ENCODE measurements at places on chromosomes 6 and 20.

- no peak for DNase-seq
These were observed 31.8 kb downstream of the SLX4IP start for GRCh38 chr20:10466855-10467254.

DNA sequence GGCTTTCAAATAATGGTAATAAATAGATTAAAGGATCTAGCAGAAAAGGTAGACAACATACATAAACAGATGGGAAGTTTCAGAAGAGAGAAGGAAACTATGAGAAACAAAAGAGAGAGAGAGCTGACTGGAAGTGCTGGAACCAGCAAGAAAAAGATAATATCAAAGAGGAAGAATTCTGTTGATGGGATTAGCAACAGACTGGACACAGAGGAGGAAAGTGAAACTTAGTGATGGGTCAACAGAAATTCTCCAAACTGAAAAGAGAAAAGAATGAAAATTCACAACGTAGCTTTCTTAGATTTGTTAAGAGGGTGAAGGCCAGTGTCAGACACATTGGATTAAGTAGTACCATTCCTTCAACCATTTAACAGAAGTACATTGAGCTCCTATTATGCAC, 48.3 kb upstream of the SIRPA start:
- DNase-seq, result no peak

GRCh38 chr6:81787313-81788068, 35.0 kb upstream of the TENT5A start:
- no peak for DNase-seq

DNA sequence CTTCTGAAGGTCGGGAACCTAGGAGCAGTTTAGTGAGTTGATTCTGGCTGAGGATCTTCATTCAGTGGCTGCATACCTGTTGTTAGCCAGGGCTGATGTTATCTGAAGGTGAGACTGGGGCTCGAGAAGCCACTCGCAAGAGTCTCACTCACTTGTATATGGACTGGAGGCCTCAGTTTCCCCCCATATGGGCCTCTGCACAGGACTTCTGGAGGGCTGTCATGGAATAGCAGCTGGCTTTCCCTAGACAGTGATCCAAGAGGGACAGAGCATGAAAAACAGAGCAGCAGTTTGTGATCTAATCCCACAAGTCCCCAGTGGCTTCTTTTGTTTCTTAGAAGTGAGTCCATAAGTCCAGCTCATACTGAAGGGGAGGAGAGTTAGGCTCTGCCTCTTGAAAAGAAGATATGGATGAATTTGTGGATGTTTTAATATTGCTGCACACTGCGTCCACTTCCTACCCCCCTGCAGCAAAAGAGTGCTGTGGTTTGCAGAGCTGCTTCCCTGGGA, 623.4 kb downstream of the CDH26 start:
- DNase-seq, result no peak

- no peak for DNase-seq
These were observed 292.8 kb downstream of the CDC5L start for GRCh38 chr6:44680202-44680720.

GRCh38 chr6:4848382-4849068, 72.3 kb downstream of the CDYL start:
- DNase-seq, result no peak

- no peak for DNase-seq
These were observed 225.6 kb upstream of the MMS22L start for GRCh38 chr6:97508646-97509045.

GRCh38 chr6:33166811-33167210, 25.5 kb downstream of the COL11A2 start:
- no peak for DNase-seq

DNA sequence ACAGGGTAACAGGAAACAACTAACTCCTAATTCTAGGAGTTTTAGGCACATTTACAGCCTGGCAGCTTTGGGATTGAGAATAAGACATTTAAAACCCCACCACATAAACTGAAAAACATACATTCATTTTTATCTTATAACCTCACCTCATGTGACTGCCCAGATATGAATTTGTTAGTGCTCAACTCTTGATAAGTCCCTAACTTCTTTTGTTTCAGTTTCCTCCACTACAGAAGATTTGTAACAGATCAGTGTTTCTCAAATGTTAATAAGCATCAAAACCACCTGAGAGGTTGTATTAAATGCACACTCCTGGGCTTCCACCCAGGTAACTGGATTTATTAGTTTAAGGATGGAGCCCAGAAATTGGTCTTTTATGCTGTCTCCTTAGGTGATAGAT, 190.1 kb upstream of the ARID1B start:
- no peak for DNase-seq

DNA sequence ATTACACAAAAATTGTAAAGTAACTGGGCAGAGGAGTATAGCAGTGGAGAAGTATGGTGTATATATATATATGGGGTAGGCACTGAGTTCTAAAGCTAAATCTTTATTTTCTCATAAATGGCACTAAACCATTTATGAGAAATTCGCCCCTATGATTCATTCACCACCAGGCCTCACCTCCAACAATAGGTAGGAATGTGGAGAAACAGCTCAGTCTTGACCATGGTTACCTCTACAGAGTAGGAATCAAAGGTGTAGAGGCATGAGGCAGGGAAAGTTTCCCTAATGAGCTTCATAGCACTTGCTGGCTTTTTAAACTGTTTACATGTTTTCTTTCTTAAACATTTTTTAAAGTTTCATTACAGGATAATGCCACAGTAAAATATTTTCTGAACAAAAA, 36.9 kb upstream of the SUMO4 start:
- DNase-seq, result no peak

- no peak for DNase-seq
These were observed 17.8 kb downstream of the TMEM30A start for GRCh38 chr6:75266716-75267291.

DNA sequence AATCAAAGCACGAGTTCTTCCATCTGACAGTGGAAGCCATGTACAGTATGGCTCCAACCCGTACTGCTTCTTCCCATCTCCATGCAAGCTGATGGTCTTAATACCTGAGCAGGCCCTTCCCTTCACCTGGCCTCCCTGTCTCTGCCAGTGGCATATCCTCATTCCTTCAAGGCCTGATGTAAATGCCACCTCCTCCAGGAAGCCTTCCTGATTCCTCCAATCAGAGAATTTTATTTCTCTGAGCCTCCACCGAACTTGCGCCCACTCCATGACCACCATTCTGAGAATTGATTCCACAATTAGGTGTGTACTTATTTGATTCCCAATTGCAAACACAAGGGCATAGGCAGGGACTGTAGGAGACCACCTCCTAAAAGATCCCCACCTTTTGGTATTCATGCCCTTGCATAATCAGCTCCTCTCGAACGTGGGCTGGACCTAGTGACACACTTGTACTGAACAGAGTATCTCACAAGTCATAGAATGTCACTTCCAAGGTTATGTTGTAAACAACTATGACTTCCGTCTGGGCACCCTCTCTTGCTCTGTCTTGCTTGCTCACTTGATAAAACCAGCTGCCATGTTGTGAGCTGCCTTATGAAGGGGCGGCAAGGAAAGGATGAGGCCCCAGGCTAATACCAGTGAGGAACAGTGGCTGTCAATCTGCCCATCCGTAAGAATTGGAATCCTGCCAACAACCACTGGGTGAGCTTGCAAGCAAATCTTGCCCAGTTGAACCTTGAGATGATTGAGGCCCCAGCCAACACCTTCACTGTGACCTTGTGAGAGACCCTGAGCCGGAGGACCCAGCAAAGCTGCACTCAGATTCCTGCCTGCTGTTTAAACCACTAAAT, 38.8 kb downstream of the CPNE5 start:
- DNase-seq, result peak; percentile 38

- peak; percentile 63 for DNase-seq
These were observed 47.0 kb downstream of the WDR27 start for GRCh38 chr6:169654598-169655391.

- DNase-seq, result no peak
These were observed 38.1 kb upstream of the GCLC start for GRCh38 chr6:53582963-53583362.

- no peak for DNase-seq
These were observed 57.5 kb downstream of the CCDC170 start for GRCh38 chr6:151551223-151551857.

- no peak for DNase-seq
These were observed 73.5 kb downstream of the TMEM242 start for GRCh38 chr6:157249826-157250225.

DNA sequence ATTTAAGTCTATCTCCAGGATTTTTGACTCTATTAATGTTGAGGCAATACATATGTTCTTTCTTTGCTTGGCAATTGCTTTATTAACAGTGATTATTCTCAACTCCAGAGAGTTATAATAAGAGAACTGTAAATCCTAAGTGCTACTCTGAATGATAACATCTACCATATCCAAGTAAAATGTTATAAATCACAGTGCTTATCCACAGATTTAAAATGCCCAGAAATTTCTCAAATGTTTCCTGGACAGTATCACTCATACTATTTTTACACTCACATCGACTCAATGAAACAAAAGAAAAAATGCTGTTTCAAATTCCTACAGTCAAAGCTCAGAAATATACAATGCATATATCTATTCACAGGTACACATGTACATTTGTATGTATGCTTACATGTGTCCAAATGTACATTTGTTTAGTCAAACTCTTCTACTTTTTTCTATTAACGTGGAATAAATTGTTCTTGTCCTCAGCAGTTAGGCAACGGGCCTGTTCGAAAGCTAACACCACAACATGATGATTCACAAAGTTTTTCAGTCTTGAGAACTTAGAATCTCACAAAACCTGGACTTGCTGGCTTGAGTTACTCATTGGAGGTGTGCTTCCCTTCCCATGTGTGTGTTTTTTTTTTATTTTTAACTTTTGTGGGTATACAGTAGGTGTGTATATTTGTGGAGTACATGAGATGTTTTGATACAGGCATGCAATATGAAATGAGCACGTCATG, 193.0 kb downstream of the GJA10 start:
- DNase-seq, result no peak

DNA sequence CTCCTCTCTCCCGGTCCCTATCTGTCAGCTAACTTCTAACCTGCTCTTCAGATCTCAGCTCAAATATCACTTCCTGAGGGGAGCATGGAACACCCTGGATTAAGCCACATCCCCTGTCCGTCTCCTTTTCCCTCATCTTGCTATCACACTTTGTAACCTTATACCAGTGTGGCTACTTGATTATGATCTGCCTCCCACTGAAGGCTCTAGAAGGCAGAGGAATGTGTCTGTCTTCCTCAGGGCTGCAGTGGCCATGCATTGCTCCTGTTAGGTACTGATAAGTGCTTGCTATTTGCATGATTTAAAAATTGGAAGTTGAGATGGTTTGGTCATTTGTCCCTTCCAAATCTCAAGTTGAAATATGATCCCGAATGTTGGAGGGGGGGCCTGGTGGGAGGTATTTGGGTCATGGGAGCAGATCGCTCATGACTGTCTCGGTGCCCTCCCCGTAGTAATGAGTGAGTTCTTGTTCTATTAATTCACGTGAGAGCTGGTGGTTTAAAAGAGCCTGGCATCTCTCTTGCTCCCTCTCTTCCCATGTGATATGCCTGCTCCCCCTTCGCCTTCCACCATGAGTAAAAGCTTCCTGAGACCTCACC, 71.4 kb downstream of the PLCB4 start:
- DNase-seq, result no peak

DNA sequence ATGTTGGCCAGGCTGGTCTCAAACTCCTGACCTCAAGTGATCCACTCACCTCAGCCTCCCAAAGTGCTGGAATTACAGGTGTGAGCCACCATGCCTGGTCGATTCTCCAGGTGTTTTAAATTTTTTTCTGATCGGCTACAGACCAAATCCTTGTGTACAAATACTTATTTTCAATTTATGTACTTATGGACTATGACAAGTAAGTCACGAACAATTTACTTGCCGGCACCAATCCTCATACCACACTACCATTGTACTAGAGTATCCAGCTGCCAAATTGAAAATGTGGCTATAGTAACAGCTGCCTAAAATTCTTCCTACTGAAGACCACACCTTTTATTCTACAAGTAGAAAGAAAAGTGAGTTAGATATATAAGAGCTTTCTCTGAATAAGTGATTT, 26.9 kb downstream of the LIN28B start:
- DNase-seq, result no peak

GRCh38 chr20:39946053-39946810, 742.8 kb downstream of the MAFB start:
- DNase-seq, result no peak

- DNase-seq, result no peak
These were observed 46.2 kb upstream of the BCLAF1 start for GRCh38 chr6:136335736-136336363.

GRCh38 chr6:138692058-138692977, 81.3 kb upstream of the CCDC28A start:
- peak; percentile 78 for DNase-seq

DNA sequence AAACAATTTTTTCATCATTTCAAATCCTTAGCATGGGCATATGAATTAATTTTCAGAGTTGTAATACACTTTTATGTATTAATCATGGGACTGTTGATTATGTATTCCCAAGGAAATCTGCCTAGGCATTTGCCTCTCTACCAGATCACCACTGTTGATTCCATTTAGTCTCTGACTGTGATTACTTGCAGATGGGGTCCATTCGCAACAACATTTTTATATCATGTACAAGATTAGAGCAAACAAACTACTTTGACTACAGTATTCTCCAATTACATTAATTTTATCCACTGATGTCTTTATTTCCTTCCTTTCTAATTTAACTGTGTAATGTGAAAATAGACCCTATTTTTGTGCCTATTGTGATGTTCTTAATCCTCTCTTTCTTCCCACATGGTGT, 831.4 kb upstream of the SLC35B3 start:
- DNase-seq, result no peak

GRCh38 chr6:14375930-14376329, 258.4 kb downstream of the CD83 start:
- no peak for DNase-seq

- no peak for DNase-seq
These were observed 1.4 kb downstream of the ZNF512B start for GRCh38 chr20:63968136-63968927.

DNA sequence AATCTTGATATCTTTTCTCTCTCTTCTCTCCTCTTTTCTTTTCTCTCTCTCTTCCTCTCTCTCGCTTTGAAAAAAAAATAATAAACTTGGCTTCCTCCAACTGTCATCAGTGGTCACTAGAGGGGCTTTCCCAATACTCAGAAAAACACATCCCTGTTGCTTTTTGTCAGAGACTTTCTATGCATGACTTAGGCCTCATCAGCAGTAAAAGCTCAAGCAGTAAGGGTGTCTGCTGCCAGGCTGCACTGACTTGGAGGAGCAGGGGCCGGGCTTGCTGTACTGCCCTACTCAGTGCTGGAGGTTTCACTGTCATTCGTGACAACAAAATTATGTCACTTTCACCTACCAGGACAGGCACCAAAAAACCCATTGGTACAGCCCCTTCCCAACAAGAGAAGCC, 272.0 kb downstream of the ADGB start:
- DNase-seq, result no peak

- no peak for DNase-seq
These were observed 7.8 kb upstream of the CST3 start for GRCh38 chr20:23645575-23645974.

GRCh38 chr6:131952886-131953509, 1.8 kb upstream of the CCN2 start:
- DNase-seq, result no peak

- DNase-seq, result no peak
These were observed 103.5 kb upstream of the GPR6 start for GRCh38 chr6:109874621-109875020.

GRCh38 chr20:44618318-44618731, 33.2 kb downstream of the ADA start:
- no peak for DNase-seq

- no peak for DNase-seq
These were observed 19.1 kb downstream of the SPATA2 start for GRCh38 chr20:49896204-49896603.

Measured in substantia nigra (tissue), 51 donors.